ENCODE measurements at places on chromosomes 2 and 18.

DNA sequence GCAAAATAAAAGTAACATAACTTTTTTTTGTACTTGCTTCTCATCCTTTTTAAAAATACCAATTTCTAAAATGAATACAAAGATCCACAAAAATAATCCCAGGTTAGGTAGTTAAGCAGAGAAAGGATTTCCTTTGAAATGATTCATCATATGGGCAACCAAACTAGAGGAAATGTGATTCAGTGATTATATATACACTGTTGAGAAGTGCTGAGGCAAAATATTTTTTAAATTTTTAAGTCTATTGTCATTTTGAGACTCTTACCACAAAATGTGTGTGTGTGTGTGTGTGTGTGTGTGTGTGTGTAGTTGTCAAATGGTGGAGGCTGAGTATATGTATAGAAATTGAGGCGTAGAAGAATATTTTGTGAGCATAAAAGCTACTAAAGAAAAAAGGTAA lies 1075.3 kb downstream of the LRP1B start:
- no peak for DNase-seq

DNA sequence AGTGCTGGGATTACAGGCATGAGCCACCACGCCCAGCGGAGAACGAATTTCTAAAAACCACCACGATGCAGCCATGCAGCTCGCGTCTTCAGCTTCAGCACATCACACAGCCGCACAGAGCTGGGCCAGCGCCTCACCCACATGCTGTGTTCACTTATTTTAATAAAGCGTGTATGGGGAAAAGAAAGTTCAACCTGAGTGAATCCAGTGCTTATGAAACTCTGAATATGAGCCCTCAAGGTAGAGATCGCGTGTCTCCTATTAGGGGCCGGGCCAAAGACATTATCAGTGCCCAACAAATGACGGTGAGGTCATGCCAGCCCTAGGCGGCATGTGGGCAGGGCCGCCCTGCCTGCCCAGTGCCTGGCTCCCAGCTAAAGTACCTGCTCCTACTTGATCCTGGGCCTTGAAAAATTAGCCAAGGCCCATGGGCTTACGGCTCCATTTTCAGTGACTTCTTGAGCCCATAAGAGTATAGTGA lies 44.3 kb downstream of the SPRED2 start:
- DNase-seq: no peak

- no peak for DNase-seq
Measured at GRCh38 chr2:40877734-40878288, 425.9 kb upstream of the SLC8A1 start.

GRCh38 chr2:169362894-169363559 lies 693 bp upstream of the LRP2 start:
- DNase-seq: no peak

GRCh38 chr18:11108947-11109346 lies 40.4 kb downstream of the PIEZO2 start:
- no peak for DNase-seq

- no peak for DNase-seq
Measured at GRCh38 chr18:42064109-42064508, 109.1 kb downstream of the PIK3C3 start.

Data from HTR-8/SVneo (cell line).